Fibroblast of skin of left biceps (primary cell): ENCODE measurements at places on chromosomes 7 and 10.

DNA sequence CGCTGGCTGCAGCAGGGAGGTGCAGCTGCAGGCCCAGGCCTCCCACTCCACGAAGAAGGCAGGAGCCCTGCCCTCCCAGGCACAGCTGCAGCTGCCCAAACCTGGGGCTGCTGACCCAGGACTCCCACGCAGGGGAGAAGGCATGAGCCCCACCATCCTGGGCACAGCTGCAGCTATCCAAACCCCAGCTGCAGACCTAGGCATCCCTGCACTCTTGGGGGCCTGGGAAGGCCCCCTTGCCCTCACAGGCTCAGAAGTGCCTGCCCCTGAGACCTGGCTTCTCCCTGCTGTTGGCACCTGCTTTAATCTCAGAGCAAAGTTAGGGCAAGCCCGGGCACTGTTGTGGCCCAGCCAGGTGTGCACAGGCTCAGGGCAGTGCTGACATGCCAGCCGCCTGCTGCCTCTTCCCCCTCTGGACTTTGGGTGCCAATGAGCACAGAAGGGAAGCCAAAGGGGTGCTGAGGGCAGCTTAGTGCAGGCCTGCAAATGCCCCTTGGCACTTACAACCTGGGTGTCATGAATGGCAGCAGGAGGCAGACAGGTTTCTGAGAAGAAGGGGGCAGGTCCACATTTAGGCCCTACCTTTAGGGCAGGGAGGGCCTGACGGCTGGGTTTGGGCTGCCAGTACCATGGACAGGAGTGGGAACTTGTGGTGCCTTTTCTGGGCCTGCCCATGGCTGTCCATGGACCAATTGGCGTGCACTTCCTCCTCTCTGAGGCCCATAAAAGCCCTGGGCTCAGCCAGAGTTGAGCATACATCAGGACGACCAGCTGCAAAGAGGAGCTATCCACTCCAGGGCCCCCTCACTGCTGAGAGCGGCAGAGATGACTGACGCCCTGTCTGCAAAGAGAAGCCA lies 31.1 kb downstream of the CRTAC1 start:
- no peak for DNase-seq

GRCh38 chr7:2924866-2925840 lies 81.0 kb upstream of the GNA12 start:
- no peak for DNase-seq

GRCh38 chr7:86558680-86559501 lies 84.8 kb upstream of the GRM3 start:
- DNase-seq: no peak

- no peak for DNase-seq
These were observed 41.7 kb downstream of the REEP3 start for GRCh38 chr10:63562857-63563256.

DNA sequence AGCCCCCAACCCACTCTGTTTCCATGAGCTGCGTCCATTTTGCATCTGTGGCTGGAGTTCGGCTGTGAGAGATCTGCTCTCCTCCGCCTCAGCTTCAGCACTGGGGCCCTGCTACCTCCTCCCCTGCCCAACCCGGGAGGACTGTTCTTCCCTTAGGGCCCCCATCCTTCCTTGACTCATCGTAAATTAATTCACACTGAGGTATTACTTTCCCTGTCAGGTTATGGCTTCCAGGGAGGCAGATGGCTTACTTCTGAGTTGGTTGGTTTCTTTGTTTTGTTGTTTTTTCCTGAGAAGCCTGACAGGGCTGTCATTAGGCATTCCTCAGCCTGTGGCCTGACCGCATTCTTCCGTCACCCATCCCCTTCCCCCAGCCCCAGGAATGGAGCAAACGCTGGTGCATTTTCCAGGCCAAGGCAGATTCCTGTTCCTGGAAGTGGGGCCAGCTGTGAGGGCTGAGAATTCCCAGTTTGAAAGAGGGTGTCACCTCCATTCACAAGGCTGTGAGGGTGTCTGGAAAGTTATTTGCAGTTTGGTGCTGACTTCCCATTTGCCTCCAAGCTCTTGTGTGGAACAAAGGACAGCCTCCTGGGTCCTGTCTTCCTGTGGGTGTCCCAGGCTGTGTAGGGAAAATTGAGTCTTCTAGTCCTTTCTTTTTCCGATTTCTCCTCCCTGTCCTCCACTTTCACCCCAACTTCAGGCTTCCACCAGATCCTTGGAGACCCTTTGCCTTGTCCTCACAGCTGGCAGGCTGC lies 11.7 kb downstream of the CPA5 start:
- DNase-seq: peak; percentile 99
